ENCODE measurements at places on chromosomes 2 and 18. TPM values are rescaled to one million over a fixed set of nuclear protein-coding genes. Genes with fewer than 3 reads are reported as not detected.

DNA sequence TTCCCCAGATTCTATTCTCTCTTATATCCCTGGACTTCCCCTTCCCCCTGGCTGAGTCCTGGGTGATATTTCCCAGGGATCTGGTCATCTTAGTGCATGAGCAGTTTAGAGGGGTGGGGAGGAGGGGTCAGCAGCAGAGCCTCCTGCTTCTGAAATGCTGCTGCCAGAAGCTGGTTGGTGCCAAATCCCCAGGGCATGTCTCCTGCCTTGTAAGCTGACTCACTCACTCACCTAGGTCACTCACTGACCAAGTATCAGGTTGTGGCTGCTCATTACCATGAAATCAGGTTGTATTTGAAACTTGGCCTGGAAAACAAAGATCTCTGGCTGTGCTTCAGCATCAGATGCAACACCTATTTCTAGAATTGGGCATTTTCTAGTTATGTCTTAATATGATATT is 14.3 kb downstream of the GPR39 start:
- DNase-seq, result no peak

- no peak for DNase-seq
These were observed 1162.8 kb downstream of the DSC3 start for GRCh38 chr18:29879763-29880162.

DNA sequence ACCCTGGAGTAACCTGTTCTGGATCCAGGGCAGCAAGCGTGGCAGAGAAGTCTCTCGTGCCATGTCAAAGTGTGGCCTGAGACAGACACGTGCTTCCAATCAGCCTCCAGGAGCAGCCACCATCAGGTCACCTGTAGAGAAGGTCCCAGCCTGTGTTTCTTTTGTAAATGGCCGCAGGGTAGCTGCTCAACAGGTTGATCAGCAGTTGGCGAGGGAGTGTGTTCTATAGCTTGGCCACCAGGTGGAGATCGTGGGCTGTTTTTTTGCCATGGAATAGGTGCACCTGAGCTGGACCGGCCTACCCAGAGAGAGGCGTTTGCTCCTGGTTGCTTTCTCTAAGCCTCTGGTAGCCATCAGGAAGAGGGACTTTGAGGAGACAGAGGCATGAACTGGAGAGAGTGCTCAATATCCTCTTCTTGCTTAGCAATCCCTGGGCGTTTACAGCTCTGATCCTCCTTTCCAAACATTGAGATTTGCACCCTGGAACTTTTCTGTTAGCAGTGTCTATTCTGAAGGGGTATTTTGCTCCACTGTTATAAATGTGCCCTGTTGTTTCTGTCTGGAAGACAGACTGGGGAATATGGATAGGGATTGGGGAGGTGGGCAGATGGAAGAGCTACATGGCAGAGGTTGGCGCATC is 34.2 kb upstream of the EN1 start:
- DNase-seq, result peak; percentile 45

- no peak for DNase-seq
These were observed 38.2 kb downstream of the BOLA3 start for GRCh38 chr2:74109551-74109950.

DNA sequence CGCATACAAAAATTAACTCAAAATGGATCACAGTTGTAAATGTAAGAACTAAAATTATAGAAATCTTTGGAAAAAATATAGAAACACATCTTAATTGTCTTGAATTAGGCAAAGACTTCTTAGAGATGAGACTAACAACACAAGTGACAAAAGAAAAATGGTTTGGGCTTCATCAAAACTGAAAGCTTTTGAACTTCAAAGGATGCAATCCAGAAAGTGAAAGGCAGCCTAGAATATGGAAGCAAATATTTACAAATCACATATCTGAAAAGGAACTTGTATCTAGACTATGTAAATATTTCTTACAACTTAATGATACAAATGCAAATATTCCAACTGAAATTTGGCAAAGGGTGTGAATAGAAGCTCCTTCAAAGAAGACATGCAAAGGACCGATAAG is 582.8 kb upstream of the ZEB2 start:
- no peak for DNase-seq

DNA sequence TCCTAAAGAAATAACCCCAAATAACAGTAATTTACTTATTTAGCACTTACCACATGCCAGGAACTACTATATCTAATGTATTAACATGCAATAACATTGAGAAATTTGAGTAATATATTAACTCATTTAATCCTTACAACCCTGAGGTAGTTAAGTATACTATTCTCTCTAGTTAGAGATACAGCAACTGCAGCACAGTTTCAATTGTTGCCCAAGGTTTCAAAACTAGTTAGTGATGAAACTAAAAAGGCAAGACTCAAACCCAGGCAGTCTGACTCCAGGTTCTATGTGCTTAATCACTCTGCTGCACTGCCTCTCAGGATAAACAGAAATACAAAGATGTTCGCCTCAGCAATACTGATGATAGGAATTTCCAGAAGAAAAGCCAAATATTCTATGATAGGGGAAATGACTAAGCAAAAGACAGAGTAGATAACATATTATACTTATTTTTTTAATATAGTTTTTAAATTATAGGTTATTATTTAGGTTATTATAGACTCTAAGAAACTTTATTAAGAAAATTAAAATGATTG is 88.0 kb downstream of the SS18 start:
- DNase-seq, result no peak

DNA sequence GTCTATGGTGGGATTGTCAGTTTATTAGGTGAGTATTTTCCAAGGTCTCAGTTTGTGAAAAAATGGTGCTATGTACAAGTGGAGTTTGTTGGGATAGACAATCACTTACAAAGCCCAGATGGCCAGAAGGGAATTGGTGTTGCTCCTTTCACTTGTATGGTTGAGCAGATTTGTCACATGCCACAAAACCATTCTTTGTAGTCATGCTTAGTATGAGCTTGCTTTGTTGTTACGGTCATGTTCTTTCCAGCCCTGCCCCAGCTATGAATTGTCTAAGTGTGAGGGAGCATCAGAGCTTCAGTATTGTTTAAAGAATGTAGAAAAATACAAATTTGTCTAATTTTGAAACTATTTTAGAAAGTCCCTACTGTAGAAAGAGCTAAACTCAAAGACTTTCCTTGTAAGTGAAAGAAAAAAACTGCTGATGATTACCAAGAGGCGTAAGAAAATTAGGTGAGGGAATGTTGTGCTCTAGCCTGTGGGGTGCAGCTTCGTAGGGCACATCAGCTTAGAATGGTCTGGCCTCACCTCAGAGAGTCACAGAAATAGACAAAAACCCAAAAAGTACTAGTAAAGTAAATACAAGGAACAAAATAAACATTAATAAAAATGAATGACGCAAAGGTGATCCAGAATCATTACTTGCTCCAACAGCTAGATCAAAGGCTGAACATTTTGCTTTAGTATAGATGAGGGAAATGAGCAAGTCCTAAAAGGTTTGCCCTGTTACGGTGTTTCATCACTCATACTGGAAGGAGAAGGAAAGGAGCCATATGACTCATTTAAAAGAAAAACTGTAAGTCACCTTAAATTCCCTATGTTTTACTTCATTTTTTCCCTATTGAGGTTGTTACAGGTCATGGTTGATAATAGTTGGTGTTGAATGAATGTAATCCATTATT is 9.2 kb downstream of the TGIF1 start:
- no peak for DNase-seq

DNA sequence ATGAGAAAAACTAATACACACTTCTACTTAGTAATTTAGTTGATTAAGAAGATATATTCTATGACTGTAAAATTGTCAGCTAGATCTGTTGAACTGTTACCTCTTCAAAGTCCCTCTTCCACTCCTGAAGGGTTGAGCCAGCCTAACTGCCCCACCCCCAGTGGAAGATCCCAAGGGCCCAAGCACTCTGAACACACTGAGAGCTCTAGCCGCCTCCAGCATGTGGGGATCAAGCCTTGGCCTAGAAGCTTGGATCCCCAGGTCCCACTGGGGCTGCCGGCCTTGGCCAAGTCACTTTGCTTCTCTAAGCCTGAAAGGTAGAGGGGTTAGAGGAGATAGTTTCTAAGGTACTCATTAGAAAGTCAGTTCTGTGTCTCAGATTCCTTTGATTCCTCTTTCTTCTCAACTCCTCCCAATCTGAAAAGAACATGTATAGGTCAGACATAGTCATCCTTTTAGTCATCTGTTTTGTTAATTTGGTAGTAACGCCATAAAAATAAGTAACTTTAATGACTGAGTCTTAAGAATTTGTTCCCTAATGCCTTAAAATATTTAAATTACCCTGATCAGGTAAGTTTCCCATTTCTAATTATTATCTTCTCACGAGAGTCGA is 5.6 kb downstream of the CPSF3 start:
- no peak for DNase-seq

GRCh38 chr2:182447863-182448262 is 21.0 kb upstream of the PDE1A start:
- no peak for DNase-seq

GRCh38 chr2:64609227-64609941 is 44.3 kb downstream of the SERTAD2 start:
- no peak for DNase-seq

GRCh38 chr2:134183679-134184078 is 70.2 kb upstream of the MGAT5 start:
- DNase-seq, result no peak

GRCh38 chr2:177754492-177754873 is 318.1 kb downstream of the PDE11A start:
- no peak for DNase-seq

DNA sequence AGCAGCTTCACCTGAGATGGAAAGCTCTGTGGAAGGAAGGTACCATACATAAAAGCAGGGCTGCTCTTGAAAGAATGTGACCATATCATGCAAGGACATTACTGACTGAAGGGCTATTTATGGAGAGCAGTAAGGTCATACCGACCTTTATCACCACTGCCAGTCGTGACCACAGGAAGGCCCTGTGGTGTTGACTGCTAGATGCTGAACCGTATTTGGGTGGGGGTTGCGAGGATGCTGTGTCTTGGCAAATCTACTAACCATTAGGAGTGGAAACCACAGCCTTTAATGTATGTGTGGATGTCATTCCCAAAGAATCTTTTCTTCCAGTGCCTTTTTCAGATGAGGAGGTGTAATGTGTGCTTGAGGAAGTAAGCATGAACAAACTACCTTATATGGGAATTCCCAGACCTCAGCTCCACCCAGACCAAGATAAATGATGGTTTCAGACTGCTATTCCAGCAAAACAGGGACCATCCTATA is 60.8 kb downstream of the LIMS1 start:
- no peak for DNase-seq

DNA sequence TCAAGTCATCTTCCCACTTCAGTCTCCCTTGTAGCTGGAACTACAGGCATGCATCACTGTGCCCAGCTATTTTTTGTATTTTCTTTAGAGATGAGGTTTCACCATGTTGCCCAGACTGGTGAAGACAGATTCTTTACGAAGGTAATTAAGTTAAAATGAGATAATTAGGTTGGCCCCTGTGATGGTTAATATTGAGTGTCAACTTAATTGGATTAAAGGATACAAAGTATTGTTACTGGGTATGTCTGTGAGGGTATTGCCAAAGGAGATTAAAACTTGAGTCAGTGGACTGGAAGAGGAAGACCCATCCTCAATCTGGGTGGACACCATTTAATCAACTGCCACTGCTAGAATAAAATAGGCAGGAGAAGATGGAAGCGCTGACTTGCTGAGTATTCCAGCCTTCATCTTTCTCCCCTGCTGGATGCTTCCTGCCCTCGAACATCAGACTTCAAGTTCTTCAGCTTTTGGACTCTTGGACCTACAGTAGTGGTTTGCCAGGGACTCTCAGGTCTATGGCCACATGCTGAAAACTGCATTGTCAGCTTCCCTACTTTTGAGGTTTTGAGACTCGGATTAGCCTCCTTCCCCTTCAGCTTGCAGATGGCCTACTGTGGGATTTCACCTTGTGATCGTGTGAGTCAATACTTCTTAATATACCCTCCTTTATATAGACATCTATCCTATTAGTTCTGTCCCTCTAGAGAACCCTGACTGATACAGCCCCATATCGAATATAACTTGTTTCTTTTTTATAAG is 269.1 kb downstream of the TMX3 start:
- no peak for DNase-seq

DNA sequence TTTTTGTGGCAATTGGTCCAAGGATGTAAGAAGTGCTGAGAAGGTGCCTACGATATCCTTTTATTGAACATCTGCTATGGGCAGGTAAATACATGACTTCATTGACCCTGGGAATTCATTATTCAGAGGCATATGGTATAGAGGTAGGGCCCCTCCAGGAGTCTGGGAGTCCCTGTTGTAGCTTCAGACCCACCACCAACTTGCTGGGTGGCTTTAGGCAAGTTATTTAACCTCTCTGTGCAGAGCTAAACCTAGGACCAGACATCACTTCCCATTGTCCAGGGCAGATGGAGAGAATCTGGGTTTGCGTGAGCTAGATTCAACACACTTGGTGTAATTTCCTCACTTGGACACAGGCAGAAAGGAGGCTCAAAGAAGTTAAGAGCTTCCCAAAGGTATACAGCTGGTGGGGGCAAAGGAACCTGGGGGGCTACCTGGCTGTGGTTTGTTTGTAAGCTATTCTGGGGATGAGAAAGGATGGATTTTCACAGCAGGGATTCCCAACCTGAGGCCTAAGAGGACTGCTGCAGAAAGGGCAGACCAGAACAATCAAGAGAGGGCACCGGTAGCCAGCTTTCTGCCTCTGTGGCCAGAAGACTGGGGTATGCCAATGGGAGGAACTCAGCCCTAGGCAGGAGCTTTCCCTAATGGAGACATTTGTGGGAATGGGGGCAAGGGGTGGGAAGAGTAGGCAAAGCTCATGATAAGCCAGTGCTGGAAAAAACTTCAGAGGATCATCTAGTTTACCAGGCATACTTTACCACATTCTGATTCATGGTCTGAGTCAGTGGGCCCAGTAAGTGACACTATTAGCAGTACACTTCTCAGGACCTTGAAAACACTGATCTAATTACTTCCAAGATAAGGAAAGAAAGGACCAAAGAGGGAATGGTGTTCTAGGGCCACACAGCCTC is 102.7 kb upstream of the SMAD2 start:
- peak; percentile 17 for DNase-seq

GRCh38 chr18:65753520-65753919 is 2.7 kb downstream of the CDH7 start:
- no peak for DNase-seq

DNA sequence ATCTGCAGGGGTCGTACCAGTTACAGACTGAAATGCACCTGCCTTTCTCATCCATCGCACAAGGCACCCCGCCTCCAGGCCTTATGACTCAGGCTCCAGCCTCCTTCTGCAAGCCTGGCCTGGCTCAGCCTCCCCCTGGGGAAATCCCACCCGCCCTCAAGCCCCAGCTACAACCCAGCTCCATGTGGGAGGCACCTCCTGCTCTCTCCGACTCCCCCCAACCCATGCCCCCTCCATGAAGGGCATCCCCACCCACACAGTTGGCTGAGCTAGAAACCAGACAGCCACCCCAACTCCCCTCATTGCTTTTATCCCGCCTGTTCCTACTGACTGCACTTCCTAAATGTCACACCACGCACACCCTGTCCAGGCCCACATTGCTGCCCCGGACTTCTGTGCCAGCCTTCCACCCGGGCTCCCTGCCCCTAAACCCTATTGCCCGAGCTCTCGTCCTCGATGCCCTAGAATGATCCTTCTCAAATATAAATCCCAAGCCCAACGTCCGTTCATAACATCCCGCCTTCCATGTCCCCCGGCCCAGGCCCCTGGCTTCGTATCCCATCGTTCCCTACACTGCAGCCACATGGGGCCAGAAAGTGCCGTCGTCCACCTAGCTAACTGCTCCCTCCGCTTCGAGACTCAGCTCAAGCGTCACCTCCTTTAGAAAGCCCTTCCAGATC is 9.9 kb downstream of the DNMT3A start:
- no peak for DNase-seq

The AGXT gene
- total RNA-seq, result 0.59 TPM

The MEP1B gene
- 11.3 TPM for total RNA-seq

The MAP2 gene
- 1.6 TPM for total RNA-seq

The DSC1 gene
- total RNA-seq, result not detected

The REEP1 gene
- total RNA-seq, result 4.2 TPM

The SRD5A2 gene
- not detected for total RNA-seq

The GKN1 gene
- total RNA-seq, result not detected
